ENCODE measurements at places on chromosomes 7 and 10.

- DNase-seq = no peak
These were observed 94.3 kb downstream of the USP6NL start for GRCh38 chr10:11517150-11517549.

- no peak for DNase-seq
These were observed 228.9 kb upstream of the TCF7L2 start for GRCh38 chr10:112721080-112721698.

DNA sequence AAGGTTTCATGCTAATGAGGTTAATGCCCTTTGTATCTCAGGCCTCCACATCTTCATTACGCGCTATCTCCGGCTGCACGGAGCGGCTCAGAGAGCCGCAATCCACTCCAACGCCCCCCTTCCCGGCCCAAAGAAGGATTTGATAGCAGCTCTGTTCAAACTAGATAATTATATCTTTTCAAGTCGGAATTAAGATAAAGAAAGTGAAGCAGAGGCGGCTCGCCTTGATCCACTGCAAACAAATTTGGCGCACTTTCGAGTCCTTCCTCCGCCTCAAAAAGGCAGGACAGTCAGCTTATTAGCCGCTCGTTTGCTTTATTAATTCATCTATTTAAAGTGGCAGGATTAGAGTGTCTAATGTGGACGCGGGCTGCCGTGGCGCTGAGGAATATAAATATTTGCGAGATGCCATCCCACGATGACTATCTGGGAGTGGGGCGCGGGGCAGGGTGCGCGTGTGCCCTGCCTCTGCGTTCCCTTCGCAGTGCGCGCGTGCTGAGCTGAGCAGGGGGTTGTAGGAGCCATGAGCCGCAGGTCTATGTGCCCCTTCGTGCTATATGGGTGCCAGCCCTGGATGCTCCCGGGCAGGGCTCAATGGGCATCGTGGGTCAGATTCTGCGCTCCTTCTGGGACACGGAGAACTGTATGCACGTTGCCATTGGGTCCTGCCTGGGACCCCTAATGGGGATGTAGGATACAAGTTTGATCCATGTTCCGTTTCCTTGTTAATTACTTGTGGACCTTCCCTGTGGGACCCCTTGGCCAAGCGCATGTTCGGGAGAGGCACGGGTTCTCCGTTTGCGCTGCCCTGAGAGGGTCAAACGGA, 9.0 kb downstream of the EMX2 start:
- DNase-seq = no peak

DNA sequence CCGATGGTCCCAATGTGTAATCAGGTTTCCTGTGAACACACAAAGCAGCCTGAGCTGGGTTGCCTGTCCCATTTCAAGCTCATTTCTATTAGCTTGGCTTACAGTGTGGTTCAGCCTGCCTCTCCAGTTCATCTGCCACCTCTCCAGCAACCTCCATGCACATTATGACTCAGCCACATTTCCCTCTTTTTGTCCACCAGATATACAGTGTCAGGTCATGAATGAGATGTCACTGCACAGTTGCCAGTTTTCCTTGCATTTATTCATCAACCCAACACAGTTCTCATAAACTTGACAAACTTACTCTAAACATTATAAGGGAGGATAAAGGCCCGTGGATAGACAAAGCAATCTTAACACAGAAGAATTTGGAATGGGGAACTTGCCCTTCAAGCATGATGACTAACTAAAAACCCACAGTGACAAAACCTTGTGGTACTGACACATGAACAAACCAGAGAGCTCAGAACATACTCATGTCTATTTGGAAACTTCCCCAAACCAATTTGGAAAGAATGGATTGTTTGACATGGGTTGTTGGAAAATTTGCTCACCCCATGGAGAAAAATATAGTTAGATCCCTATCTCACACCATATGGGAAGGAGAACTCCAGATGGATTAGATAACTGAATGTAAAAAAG, 2.5 kb upstream of the CFAP58 start:
- no peak for DNase-seq

DNA sequence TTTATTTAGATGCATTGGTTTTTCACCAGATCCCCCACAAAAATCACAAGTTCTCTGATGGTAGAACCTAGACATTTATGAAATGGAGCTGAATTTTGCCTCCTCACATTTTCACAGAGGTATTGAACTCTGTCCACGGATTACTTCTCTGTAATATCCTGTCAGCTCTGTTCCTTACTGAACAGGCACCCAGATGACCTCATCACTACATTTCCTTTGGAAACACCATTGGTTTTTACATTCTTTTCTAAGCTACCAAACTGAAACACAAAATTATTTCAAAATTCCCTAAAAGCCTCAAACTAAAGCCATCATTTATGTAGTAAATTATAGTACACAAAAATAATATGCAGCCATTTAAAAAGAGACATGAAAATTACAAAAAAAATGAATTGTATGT, 98.3 kb upstream of the KCNIP2 start:
- no peak for DNase-seq

DNA sequence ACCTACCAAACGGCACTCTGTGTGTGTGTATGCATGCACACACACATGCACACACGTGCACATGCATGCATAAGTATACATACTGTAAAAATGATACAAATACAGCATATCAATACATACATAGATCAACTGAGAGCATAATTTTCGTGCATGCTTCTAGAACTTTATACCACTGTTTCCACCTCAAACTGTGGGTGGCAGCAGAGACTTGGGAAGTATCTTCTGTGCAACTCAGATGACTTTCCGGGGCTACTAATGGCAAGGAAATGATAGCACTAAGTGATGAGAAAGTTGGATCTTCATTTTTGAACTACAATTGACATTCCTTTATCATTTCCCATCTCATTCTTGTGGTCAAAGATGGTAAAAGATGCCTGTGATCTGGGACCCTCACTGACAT, 570.7 kb downstream of the REEP3 start:
- DNase-seq = no peak

DNA sequence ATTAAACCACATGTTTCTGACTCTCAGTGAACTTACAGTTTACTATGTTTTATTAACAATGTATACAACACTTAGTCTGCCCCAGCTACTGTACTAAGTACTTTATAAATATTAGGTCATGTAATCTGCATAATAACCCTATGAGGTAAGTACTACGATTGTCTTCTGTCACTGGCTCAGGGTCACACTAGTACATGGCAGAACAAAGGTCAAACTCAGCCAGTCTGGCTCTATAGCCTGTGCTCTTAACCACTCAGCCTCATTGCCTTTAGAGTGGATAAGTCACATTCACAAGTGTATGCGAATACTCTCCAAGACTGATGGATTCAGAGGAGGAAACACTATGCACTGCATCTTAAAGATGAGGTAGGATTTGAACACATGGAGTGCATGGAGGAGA, 252.3 kb downstream of the KCNMA1 start:
- DNase-seq = no peak

GRCh38 chr10:131174651-131175540, 136.6 kb downstream of the TCERG1L start:
- DNase-seq = no peak

- no peak for DNase-seq
These were observed 26.5 kb upstream of the STARD3NL start for GRCh38 chr7:38151556-38151955.

DNA sequence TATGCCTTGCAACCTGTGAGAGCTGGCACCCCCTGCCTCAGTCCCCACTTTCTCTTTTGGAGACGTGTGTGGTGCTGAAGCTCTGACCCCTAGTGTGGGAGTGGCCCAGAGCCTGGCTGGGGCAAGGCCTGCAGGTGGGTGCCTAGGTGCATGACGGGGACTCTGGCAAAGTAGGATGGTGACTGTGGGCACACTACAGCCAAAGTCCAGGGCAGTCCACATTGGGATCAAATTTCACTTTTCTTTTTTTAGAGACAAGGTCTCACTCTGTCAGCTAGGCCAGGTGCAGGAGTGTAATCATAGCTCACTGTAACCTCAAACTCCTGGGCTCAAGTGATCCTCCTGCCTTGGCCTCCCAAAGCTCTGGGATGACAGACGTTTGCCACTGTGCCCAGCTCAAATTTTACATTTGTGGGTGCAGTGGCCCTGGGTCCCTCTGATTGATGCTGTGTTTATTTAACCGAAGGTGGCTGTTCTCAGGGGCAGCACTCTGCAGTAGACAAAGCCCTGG, 52.3 kb downstream of the NEURL1 start:
- no peak for DNase-seq

- no peak for DNase-seq
These were observed 793.0 kb upstream of the IGFBP3 start for GRCh38 chr7:46713868-46714596.

- DNase-seq = no peak
These were observed 126.0 kb downstream of the SGMS1 start for GRCh38 chr10:50497758-50498157.

DNA sequence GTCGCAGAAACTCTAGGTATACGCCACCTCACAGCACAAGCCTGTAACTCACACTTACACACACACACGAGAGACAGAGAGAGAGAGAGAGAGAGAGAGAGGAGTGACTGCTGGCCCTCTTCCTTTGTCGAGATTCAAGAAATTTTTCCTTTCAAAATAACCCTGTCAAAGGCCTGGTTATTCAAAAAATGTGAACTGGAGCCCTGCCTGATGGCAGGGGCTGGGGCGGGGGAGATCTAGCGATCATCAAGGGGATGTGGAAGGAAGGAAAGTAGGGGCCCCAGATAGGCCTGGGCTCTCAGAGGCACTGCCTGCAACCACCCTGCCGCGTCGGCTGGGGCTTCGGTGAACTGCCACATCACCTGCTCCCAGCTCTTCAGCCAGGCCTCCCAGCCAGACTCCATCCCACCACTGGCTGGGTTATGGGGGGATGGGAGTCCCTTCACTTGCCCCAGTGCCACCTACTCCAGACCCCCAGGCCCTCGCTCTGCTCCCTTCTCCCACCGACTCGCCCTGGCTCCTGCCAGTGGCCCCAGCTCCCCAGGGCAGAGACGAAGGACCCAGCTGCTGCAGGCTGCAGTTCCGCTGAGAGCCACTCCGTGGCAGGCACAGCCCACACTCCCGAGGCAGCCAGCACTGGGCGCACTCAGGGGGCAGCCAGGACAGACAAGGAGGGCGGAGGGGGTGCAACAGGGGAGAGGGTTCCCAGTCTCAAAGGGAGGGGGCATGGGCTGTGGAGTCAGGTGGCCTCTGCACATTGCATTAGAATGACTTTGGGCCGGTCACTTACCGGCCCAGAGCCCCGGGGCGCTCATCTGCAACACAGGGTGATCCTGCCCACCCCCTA, 15.3 kb downstream of the KCNH2 start:
- DNase-seq = no peak

GRCh38 chr7:50347693-50348092, 43.2 kb downstream of the IKZF1 start:
- DNase-seq = no peak

GRCh38 chr7:17181482-17181881, 117.0 kb upstream of the AHR start:
- no peak for DNase-seq

DNA sequence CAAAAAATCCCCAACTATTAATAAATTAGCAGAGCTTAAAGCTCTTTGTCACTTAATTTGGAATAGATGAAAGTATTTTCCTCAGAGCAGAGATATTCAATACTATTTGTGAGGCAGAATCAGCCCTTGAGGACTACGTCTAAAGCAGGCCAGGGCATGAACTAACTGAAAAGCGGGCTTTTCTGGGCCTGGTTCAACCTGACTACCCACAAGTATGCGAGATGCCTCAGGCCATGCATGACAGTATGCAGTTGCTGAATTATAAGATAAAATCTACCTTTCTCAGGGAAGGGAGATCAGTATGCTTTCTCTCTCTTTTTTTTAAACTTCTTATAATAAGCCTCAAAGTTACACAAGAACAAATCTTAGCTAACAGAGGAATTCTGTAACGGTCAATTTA, 20.1 kb downstream of the TMEM168 start:
- DNase-seq = no peak

GRCh38 chr10:128087146-128087883, 38.9 kb downstream of the MKI67 start:
- DNase-seq = no peak

GRCh38 chr7:76011442-76011861, 17.1 kb upstream of the TMEM120A start:
- DNase-seq = no peak

DNA sequence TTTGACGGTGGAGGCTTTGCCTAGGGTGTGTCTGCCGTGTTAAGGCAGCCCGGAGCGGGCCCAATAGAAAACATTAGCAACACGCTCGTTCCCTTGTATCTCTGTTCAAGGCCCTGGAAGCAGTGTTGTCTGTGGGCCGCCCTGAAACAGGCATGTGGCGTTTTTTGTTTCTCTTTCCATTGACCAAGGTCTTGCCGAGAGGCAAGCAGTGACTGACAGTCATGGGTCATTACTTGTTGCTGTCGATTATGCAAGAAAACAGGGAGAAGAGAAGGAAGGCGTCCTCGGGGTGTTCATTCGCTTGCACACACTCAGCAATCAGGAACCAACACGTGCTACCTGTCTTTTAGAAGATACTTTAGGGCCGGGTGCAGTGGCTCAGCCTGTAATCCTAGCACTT, 92.5 kb downstream of the EZH2 start:
- no peak for DNase-seq

DNA sequence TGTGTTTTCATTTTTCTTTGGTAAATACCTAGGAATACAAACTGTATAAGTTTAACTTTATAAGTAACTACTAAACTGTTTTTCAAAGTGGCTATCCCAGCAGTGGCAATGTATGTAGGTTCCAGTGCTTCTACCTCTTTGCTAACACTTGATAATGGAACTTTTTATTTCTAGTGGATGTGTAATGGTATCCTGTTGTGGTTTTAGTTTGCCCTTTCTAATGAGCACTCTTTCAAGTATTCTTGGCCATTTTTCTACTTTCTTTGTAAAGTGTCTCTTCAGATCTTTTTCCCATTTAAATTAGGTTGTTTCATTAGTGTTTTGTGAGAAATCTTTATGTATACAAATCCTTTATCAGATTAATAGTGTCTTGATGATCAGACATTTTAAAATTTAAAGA, 4.6 kb downstream of the KIF20B start:
- no peak for DNase-seq

GRCh38 chr7:116166156-116166555, 44.2 kb upstream of the TES start:
- DNase-seq = no peak

- DNase-seq = no peak
These were observed 293.5 kb upstream of the AKR1E2 start for GRCh38 chr10:4532467-4532866.

GRCh38 chr7:122438492-122438891, 133.9 kb upstream of the FEZF1 start:
- DNase-seq = no peak

GRCh38 chr10:34232481-34232880, 582.6 kb downstream of the PARD3 start:
- DNase-seq = no peak
